ENCODE measurements at places on chromosomes 2 and 18.

DNA sequence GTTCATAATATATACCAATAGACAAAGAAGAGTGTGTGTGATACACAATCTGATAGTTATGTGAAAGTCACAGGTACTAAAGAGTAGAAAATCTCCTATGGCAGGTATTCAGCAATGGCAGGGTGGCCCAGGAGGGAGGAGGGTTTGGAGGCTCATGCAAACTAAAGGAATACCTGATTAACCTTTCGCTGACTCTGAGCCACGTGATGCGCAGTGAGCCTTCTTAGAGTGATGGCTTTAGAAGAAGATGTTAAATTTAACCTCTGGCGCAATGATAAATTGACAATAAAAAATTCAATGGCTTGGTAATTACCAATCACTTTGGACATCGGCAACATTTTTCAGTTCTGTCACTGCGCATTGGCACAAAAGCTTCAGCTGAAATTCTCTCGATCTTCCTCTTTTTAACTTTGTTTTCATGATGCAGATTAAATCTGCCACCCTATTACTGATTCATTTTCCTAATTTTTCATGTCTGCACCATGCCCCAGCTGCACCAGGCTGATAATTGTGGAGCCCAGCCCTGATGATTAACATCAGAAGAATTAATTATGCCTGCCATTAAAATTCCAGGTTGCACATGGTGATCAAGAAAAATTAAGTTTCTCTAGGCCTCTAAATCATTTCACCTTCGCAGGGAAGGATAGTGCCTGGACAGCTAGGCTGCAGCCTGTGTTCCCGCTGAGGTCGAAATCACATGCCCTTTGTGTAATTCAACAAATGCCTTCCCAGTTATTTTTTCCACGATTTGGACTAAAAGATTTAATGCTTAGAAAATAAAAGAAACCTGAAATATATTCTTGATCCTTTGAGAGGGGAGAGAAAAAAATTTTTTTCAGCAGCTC, 250.6 kb upstream of the HNRNPA3 start:
- DNase-seq, result no peak

DNA sequence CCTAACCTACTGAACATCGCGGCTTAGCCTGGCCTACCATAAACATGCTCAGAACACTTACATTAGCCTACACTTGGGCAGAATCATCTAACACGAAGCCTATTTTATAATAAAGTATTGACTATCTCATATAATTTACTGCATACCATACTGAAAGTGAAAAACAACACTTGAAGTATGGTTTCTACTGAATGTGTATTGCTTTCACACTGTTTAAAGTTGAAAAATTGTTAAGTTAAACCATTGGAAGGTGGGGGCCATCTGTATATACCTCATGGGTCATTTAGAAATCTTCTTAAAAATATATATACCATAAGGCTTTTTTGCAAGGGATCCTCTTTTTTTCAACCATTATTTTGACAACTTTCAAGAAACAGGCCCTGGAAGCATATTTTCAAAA, 16.5 kb downstream of the RNF149 start:
- DNase-seq, result no peak

DNA sequence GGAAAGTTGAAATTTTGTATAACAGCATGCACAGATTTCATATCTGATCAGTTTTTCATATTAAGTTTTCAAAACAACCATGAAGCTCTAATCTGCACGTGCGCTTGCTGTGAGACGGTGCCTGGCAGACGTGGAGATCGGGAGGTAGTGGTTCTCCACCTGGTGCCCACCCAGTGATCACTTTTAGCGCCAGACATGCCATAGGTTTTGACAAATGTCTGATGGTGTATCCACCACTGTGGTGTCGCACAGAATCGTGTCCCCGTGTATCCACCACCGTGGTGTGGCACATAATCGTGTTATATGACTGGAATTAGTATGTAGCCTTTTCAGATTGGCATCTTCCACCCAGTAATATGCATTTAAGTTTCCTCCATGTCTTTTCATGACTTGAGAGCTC, 40.9 kb upstream of the KCNG2 start:
- DNase-seq, result no peak

- no peak for DNase-seq
These were observed 12.6 kb upstream of the KCMF1 start for GRCh38 chr2:84958135-84959059.

- DNase-seq, result no peak
These were observed 286.4 kb upstream of the CNTNAP5 start for GRCh38 chr2:123738643-123739042.

GRCh38 chr18:45805551-45805950, 19.9 kb upstream of the SIGLEC15 start:
- DNase-seq, result no peak

DNA sequence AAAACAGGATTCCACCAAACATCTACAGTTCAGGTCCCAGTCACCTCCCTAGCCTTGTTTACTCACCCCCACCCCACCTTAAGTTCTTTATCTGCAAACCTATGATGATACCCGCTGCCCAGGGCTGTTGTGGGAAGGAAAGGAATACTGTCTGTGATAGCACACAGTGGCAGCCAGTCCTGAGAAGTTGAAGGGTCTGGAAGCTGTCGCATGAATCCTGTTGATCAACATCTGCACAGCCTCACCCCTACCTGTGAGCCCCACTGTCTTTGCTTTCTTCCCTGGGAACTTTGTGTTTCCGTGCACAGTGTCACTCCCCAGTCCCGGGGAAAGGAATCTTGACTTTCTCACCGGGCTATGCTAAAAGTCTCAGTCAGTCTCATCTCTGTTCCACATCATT, 160.7 kb upstream of the EPAS1 start:
- DNase-seq, result no peak

GRCh38 chr18:66999003-66999402, 395.1 kb upstream of the CDH19 start:
- no peak for DNase-seq

DNA sequence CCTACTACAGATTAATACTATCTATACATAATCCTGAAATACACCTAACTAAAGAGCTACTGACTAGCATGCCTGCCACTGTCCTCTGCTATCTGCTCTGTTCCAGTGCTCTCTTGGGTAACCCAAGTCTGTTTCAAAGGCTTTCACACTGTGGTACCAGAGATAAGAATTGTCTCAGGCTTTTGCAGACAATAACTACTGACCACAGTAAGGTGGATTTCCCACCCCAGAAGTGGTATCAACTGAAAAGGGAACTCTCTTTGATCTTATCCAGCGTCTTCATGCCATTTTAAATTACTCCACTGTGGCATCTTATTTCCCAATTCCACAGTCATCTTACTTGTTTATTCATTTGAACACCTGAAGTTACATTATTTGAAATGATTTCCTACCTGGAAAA, 190.2 kb downstream of the IKZF2 start:
- DNase-seq, result no peak

GRCh38 chr18:55356815-55357214, 231.2 kb downstream of the TCF4 start:
- no peak for DNase-seq

- no peak for DNase-seq
These were observed 155.5 kb downstream of the LDLRAD4 start for GRCh38 chr18:13374096-13374467.

GRCh38 chr2:79271456-79271855, 111.9 kb upstream of the REG3A start:
- DNase-seq, result no peak

DNA sequence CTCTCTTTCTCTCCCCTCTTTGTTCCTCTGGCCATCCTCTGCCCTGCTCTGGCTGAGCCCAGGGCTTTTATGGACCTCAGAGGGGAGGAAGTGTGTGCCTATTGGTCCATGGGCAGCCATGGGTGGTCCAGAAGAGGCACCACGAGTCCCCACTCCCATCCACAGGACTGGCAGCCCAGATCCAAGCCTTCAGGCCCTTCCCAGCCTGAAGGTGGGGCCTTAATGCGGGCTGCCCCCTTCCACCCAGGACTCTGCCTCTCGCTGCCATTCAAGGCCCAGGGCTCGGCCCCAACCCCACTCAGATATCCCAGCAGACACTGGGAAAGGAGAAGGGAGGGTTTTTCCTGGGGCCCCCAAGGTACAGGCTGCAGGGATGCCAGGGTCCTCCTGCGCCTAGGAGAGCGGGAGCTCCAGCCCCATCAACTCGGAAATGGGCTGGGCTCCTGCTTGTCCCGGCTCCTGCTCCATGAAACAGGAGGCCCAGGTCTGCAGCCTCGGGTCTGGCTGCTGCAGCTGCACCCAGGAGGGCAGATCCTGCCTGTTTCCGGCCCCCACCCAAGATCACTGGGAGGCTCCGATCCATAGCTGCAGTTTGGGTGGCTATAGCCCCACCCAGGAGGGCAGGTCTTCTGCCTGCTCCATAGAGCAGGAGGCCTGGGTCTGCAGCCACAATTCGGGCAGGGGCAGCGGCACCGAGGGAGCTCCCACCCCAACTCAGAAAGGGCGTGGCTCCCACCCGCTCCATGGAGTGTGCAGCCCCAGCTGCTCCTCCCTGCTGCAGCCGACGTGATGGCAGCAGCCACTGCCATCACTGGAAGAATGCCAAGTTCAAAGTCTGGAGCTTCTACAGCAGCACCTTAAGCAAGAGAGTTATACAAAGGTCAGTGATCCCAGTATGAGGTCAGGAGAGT, 116.6 kb upstream of the RBBP8 start:
- DNase-seq, result no peak

DNA sequence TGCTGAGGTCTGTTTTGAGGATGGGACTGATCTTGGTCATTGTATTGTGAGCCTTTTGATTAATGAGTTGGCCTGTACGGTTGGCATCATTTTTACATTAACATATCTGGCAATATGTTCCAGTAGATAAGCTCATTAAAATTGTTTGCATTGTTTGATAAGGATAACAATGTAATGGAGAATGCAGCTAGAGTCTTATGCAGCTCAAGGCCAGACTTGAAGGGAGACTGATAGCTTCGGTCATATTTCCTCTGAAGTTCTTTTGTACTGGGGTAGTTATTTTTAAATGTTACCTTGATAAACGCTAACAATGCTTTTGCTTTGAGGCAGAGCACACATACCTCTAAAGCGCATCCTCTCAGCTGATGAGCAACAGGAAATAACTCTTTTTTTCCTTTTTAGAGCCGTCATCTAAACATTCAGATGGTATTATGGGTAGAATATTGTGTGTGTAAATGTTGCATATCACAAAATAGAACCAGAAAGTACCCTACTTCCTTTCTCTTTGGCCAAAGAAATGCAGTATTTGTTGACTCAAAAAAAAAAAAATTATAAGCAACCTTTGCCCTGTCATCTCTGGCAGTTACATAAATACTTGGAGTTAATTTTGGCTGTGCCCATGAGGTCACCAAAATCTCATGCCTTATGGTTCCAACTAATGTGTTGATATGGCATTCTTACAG, 1.3 kb downstream of the MAPRE2 start:
- DNase-seq, result no peak

DNA sequence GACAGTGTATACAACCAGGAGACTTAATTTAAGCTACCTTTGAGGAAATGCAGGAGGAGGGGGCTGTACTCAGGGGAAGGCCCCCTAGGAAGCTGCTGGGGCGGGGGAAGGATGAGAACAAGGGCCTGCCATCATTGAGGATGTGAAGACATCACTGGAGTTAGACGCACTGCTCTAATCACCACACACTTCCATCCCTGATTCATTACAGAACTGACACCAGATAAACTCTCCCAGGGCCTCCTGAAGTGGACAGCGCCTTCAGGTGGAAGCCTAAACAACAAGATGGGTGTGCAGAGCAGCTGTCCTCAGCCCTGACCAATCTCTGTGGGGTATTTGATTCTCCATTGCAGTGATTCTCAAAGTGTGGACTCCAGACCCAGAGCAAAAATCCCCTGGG, 30.6 kb upstream of the SLC35G4 start:
- DNase-seq, result no peak

GRCh38 chr2:70939001-70939838, 3.5 kb downstream of the ATP6V1B1 start:
- DNase-seq, result no peak

DNA sequence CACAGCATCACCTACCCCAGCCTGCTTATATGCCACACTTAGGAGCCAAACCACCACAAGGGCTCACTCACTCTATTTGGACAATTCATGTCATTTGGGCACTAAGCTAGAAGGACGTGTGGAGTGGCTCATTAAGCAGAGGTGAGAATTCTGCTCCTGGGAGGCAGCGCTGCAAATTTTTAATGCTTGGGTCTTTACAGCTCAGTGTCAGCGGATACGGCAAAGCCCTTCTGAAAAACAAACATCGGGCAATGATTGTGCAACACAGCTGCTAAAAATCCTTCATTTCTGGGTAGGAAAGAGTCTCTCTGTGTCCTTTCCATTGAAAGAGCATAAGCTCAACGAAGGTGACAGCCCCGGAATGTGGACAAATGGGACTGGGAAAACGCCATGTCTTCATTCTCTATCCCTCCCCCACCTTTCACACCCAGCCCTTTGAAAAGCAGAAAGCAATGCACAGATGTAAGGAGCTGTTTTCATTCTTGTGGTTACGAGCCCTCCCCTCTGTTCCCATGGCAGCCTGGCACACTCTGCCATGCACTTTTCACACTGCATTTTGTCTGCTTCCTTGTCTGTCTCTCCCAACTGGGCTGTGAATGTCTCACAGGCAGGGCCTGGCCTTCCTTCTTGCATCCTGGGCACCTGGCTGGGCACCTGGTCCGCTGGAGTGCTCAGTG, 16.0 kb downstream of the TMEM177 start:
- no peak for DNase-seq

DNA sequence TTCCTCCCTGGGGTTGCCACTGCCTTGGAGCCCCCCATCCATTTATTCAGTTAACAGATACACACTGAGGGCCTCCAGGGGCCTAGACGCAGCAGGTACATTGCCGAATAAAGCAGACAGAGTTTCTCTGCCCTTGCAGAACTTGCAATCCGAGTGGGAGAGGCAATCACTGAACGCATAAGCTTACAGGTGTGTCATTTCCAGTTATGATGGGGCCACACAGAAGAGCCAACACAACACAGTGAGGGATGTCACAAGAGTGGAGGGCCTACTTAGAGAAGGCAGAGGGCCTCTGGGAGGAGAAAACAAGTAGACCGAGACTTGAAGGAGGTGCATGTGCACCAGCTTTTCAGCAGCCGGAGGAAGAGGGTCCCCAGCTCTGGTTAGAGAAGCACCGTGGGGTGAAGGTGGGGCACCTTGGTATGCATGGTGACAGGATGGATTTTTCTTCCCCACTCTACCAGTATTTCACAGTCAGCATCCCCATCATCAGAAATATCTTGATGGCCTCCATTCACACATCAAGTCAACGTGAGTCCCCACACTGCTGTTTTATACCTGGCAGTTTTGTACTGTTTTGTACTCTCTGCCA, 150.9 kb downstream of the SMAD7 start:
- DNase-seq, result no peak

DNA sequence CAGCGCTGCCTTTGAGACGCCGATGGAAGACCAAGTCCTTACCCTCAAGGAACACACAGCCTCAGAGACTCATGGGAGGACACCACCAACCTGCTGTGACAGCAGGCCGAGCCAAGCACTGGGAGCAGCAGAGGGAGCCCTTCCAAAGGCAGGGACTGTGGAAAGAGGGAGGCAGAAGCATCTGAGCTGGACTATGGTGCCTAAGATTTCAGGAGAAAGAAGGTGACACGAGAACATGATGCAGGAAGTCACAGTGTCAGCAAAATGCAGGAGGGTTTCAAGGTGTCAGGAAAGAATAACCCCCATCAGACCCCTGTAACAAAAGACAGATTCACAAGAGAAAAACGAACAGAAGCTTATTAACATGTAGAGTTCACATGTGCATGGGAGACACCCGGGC, 24.2 kb upstream of the COX7A2L start:
- no peak for DNase-seq

All from stimulated activated CD8-positive, alpha-beta memory T cell treated with anti-CD3 and anti-CD28 coated beads, Interleukin-7, amount 100 ng/mL, for 1 hour (primary cell).